ENCODE measurements at places on chromosomes 3 and 15.

GRCh38 chr3:100754563-100755334 is 45.5 kb downstream of the TFG start:
- no peak for DNase-seq

DNA sequence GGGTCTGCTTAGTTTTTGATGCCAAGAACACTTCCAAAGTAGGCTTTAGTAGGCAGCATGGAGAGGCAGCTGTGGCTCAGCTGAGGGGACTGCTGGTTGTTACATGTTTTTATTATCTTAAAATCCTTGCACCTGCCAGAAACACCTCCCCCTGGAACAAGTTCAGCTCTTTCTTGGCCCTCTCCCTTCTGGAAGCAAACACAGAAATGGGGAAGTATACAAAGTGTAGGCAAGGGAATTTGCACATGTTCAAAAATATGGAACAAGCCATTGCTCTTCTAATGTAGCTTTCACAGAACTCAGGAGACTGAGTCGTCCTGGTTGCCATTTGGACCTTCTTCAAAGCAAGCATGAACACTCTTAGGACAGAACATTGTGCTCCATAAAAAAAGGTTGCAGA is 169.1 kb upstream of the SEMA6D start:
- no peak for DNase-seq

GRCh38 chr3:42667523-42668412 is 14.3 kb downstream of the ZBTB47 start:
- no peak for DNase-seq

DNA sequence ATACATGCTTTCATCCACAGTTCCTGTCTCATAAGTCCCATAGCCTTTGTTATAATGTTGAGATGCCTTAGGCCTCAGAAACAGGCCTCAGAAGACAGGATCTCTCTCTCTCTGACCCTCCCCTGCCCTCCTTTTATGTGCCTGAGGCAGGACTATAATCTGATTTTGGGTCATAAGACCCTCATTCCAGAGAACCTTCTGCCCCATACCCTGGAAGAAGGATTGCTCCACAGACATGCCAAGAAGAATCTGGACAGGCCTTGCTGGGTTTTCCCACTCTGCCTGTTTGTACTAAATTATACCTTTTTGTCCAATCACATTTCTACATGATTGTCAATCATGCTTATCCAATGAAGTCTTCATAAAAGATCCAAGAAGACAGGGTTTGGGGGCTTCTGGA is 57.2 kb upstream of the MME start:
- DNase-seq, result no peak

GRCh38 chr3:190319660-190320059 is 2.6 kb downstream of the CLDN1 start:
- no peak for DNase-seq

- DNase-seq, result no peak
Measured at GRCh38 chr15:101272584-101272983, 4.7 kb downstream of the SELENOS start.

GRCh38 chr3:168047190-168047795 is 48.4 kb downstream of the GOLIM4 start:
- no peak for DNase-seq

DNA sequence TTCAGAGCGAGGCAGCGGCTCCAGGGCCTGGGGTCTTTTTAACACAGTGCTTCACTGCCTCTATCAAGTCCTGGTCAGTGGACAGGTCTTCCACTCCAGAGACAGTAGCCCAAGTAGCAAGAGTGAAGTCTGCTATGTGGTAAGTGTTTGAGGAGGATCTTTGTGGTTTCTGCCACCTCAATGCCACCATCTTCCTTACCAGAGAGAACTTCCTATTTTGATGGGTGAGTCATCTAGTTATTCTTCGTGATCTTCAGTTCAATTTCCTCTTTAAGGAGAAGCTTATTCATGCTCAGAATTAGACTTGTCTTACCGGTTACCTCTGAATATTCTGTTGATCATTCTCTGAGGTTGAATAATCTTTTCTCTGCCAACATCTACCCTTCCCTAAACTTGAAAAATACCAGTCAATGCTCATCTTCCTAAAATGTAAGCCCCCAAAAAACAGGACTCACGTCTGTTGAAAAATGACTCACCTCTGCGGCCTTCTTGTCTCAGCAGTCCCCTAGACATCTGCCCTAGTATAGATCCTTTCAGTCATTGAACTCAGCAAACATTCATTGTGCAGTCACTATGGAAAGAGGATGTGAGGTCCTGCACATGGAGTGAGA is 32.2 kb upstream of the BCL6 start:
- DNase-seq, result peak; percentile 31

DNA sequence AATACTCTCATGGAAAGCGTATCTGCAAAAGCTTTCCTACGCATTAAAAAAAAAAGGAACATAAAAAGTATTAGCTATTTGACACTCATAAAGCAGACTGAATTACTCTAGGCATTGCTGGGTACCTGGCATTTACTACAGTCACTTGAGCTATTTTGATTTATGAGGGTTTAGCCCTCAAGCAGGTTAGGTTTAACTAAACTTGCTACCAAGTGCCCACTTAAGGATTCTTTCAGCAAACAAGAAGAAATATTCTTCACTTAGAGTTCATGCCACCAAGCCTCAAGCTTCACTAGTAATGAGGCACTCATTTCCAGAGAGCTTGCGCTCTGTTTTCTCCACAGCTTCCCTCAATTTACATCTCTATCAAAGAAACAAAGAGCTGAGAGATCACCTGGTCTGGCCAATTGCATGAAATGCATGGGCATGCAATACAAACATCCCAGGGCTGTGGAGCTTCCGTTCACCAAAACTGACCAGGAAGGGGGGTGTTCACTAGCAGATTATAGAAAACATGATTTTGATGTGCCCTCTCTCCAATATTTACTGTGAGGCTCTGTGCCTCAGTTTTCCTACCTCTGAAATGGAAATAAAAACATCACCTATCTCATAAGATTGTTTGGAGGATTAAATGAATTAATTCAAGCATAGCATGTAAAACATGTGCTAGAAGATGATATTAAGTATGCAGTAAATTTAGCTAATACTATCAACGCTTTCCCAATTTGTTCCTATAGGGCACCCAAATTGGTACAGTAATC is 217.3 kb downstream of the RORA start:
- DNase-seq, result no peak

- DNase-seq, result no peak
Measured at GRCh38 chr3:23071758-23072157, 131.4 kb upstream of the UBE2E2 start.

DNA sequence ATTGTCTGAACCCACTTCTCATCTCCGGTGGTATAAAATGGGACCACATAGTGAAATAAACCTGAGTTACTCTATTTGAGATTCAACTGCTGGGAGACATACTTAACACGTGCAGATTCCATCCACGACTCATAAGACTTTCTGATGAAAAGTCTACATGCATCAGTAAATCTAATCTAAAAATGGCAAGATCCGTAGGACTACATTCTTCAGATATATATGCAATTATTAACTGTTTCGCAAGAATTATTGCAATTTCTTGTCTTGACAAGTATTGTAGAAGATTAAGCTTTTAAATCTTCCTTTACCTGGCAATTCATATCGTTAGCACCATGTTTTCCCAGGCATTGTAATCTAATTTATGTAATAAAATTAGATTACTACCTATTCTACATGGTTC is 718.7 kb upstream of the CBLB start:
- no peak for DNase-seq

GRCh38 chr3:196667056-196667825 is 27.7 kb downstream of the NRROS start:
- no peak for DNase-seq

GRCh38 chr15:92158426-92158825 is 235.3 kb upstream of the ST8SIA2 start:
- DNase-seq, result no peak

- DNase-seq, result no peak
Measured at GRCh38 chr3:85586018-85586417, 627.2 kb downstream of the CADM2 start.

- no peak for DNase-seq
Measured at GRCh38 chr15:60259469-60259868, 138.3 kb downstream of the ANXA2 start.

- DNase-seq, result no peak
Measured at GRCh38 chr3:57709031-57709430, 16.2 kb upstream of the DENND6A start.

DNA sequence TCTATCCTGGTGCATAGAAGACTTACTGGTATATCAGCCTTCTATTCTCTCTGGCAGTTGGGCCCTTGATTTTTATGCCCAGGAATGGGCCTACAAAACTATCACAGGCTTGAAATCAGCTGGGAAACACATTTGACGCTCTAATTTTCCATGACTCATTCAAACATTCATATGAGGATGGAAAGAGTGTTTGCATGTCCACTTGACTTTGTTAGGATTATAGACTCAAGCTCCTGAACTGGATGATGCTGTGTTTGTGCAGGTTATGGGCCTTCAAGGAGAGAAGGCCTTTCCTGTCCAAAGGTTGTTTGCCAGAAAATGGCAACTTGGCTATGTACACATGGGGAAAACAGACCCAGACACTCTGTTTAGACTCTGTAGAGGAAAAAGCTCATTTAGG is 219.9 kb downstream of the GAP43 start:
- no peak for DNase-seq

DNA sequence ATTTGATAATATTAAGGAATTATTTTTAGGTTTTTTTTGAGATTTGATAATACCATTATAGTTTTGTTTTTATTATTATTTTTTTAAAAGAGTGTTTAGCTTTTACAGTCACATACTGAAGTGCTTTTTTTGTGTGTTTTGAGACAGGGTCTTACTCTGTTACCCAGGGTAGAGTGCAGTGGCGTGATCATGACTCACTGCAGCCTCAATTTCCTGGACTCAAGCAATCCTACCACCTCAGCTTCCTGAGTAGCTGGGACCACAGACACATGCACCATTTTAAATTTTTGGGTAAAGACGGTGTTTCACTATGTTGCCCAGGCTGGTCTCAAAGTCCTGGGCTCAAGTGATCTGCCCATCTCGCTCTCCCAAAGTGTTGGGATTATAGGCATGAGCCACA is 73.0 kb downstream of the SUMF1 start:
- DNase-seq, result peak; percentile 2
